Dermis blood vessel endothelial cell (primary cell): ENCODE measurements at places on chromosomes 13 and 19.

DNA sequence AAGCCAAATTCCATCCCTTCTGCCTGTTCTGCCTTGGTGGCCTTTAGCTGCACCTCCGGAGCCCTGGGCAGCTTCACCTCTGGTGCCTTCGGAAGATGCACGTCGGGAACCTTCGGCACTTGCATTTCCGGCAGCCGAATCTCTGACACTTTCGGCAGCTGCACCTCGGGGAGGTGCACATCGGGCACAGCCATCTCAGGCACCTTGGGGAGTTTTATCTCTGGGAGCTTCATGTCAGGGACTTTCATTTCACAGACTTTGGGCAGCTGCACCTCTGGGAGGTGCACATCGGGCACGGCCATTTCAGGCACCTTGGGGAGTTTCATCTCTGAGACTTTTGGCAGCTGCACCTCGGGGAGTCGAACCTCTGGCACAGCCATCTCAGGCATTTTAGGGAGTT is 6.0 kb upstream of the HIPK4 start:
- no peak for DNase-seq

DNA sequence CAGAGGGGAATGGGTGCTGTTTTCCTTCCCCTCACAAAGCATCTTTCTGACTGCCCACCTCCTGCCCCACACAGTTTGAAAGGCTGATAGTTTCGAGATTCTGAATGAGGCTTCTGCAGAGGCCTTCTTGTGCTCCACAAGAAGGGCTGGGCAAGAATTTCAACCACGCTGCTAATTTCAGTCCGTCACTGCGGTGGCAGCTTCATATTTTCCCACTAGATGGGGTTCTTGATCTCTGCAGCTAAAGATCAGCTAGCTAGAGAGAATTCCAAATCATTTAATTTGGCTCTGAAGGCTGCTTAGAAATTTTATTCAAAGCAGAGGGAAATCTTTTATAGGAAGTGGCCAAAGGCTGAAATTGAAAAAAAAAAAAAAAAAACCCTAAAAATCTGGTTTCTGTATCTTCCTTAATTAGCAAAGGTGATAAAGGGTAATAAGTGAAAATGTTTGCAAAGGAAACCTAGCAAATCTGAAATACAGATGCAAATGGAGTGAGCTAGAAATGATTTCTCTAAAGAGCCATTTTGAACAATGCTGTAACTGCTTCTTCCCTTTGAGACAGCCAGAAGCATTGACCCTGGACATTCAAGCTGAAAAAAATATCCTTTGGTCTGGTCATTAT is 38.0 kb upstream of the C13orf42 start:
- peak; percentile 85 for DNase-seq

GRCh38 chr13:42992764-42993122 is 702 bp upstream of the EPSTI1 start:
- no peak for DNase-seq

DNA sequence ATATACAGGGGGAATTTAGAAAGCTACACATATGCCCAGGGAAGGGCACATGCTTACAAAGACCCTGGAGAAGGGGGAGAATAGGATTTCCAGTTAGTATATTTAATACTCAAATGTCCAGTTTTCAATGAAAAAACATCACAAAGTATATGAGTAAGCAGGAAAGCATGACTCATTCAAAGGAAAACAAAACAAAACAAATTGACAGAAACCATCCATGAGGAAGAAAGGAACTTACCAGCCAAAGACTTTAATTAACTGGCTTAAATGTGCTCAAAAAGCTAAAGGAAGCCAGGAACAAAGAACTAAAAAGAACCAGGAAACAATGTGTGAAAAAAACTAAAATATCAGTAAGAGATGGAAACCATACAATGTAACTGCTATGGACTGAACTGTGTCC is 716.2 kb upstream of the ARGLU1 start:
- peak; percentile 66 for DNase-seq

DNA sequence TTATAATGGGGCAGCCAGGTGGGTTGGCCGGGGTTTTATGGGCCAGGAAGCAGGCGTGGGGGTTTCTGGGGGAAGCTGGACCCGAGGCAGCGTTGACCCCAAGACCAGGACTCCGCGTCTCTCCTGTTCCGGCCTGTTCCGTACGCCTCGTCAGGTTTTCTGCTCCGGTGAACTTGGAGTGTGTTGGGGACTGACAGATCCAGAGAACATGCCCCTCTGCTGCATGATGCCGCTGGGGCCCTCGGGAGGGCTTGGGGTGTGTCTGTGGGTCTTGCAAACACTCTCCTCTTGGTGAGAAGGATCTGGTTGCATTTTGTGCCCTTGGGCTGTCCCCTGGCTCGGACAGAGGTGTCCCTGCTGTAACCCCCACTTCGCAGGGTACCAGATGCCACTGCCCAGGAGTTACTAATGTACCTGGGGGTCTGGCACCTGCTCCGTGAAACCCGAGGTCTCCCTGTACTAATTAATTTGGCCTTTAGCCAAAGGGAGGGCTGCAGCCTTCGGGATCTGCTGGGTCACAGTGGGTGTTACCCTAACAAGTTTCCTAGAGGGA is 15.6 kb downstream of the KDM4B start:
- DNase-seq, result no peak
